Urinary bladder (tissue), 4 donors: ENCODE measurements at places on chromosomes 2 and 18. TPM values are rescaled to one million over a fixed set of nuclear protein-coding genes. Genes with fewer than 3 reads are reported as not detected.

The MEP1B gene
- not detected for polyA plus RNA-seq

The TCF23 gene
- polyA plus RNA-seq, result 0.08 TPM

The IL1R2 gene
- 31.2 TPM for polyA plus RNA-seq

The VWC2L gene
- not detected for polyA plus RNA-seq

The SERPINB13 gene
- polyA plus RNA-seq, result not detected

The C2orf80 gene
- polyA plus RNA-seq, result not detected

The GBX2 gene
- polyA plus RNA-seq, result not detected

The POLE4 gene
- polyA plus RNA-seq, result 57.0 TPM

The DSC2 gene
- polyA plus RNA-seq, result 1.6 TPM

The UGT1A9 gene
- 0.16 TPM for polyA plus RNA-seq

The MARCHF7 gene
- 65.3 TPM for polyA plus RNA-seq

The ZNF385B gene
- polyA plus RNA-seq, result 0.47 TPM

The CREB1 gene
- polyA plus RNA-seq, result 14.8 TPM

The ELMOD3 gene
- 21.0 TPM for polyA plus RNA-seq

The CIB4 gene
- not detected for polyA plus RNA-seq

The KATNAL2 gene
- polyA plus RNA-seq, result 1.8 TPM

The CD207 gene
- polyA plus RNA-seq, result 0.06 TPM

The KRCC1 gene
- 28.0 TPM for polyA plus RNA-seq

The QPCT gene
- 11.4 TPM for polyA plus RNA-seq

The SLC25A52 gene
- not detected for polyA plus RNA-seq

The ALPP gene
- polyA plus RNA-seq, result not detected

The PROKR1 gene
- 0.06 TPM for polyA plus RNA-seq

The IL36RN gene
- not detected for polyA plus RNA-seq

The CNTNAP5 gene
- polyA plus RNA-seq, result 0.01 TPM

The TNFRSF11A gene
- polyA plus RNA-seq, result 1.6 TPM

The RAX gene
- not detected for polyA plus RNA-seq

The CCDC74B gene
- polyA plus RNA-seq, result 8.1 TPM

The SNORC gene
- 0.98 TPM for polyA plus RNA-seq

The LOXHD1 gene
- polyA plus RNA-seq, result 0.11 TPM
